ENCODE measurements at places on chromosomes 3 and 15. TPM values are rescaled to one million over a fixed set of nuclear protein-coding genes. Genes with fewer than 3 reads are reported as not detected.
A peak's percentile ranks its signal among the peaks of the same experiment; 100 is the strongest.

DNA sequence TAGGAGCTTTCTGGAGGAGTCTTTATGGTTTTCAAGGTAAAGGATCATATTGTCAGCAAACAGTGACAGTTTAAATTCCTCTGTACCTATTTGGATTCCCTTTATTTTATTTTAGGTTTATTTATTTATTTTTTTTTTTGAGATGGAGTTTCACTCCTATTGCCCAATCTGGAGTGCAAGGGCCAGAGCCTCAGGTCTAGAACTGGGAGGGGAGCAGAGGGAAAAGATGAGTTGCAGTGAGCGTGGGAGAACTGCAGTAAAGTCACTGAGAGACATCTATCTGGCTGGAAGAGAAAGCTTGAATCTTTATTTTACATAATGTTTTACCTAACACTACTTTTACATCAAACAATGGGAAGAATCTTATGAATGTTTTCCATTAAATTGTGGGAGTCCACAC, 49.5 kb upstream of the GK5 start:
- no peaks in the 10 kb centered on the region for H3K27me3 ChIP-seq
- H3K4me3 ChIP-seq = no peak overlapping the region
- no peak overlapping the region for H3K27ac ChIP-seq
- no peak for DNase-seq
- H3K36me3 ChIP-seq = no peaks in the 10 kb centered on the region
- H3K4me1 ChIP-seq = no peaks in the 10 kb centered on the region

- H3K36me3 ChIP-seq = no peaks in the 10 kb centered on the region
- no peaks in the 10 kb centered on the region for H3K4me1 ChIP-seq
- H3K27ac ChIP-seq = no peak overlapping the region
- DNase-seq = no peak
- no peaks in the 10 kb centered on the region for H3K27me3 ChIP-seq
Measured at GRCh38 chr15:25478313-25478712, 39.5 kb upstream of the UBE3A start.

DNA sequence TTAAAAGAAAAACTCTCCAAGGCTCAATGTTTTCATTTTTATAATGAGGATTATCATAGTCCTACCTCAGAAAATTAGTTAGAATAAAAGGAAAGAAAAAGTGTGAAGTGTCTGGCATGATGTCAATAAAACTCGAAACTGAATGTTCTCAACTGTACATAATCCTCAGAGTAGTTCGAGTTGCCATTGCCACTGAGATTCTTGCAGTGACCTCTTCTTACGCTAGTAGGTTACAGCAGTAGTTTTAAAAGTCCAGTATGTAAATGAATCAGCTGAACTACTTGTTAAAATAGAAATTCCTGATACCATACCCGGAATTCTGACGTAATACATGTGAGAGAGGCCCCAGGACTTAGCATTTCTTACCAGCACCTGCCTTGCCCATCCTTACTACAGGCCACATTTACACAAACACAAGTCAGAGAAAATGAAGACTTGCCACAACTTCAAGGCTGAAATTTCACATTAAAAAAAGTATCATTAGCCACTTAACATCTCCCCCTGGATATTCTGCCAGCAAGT, 502.6 kb downstream of the FGF12 start:
- no peak for DNase-seq
- no peak overlapping the region for H3K4me3 ChIP-seq
- H3K27ac ChIP-seq = no peak overlapping the region
- no peaks in the 10 kb centered on the region for H3K4me1 ChIP-seq

DNA sequence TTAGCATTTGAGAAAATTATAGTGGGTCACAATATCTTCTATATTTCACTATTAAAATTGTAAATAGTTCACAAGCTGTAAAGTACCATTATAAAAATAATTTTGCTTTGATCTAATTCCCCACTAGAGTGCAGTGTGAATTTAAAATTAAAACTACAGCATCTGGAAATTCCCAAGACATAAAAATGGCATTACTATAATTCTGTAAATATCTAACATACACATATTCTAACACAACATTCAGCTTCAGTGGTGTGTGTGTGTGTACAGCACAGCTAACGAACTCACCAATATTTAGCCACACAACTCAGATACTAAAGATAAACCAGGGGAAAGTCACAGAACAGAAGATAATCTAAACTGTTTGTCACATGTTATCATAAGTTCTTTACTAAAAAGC, 424.9 kb upstream of the ZNF385D start:
- no peak overlapping the region for H3K27ac ChIP-seq
- no peaks in the 10 kb centered on the region for H3K4me1 ChIP-seq
- no peak overlapping the region for H3K4me3 ChIP-seq
- DNase-seq = no peak
- no peaks in the 10 kb centered on the region for H3K27me3 ChIP-seq

- DNase-seq = no peak
- no peaks in the 10 kb centered on the region for H3K4me1 ChIP-seq
- H3K27ac ChIP-seq = no peak overlapping the region
- H3K27me3 ChIP-seq = no peaks in the 10 kb centered on the region
- no peaks in the 10 kb centered on the region for H3K36me3 ChIP-seq
Measured at GRCh38 chr3:5809586-5810246, 622.2 kb downstream of the EDEM1 start.

DNA sequence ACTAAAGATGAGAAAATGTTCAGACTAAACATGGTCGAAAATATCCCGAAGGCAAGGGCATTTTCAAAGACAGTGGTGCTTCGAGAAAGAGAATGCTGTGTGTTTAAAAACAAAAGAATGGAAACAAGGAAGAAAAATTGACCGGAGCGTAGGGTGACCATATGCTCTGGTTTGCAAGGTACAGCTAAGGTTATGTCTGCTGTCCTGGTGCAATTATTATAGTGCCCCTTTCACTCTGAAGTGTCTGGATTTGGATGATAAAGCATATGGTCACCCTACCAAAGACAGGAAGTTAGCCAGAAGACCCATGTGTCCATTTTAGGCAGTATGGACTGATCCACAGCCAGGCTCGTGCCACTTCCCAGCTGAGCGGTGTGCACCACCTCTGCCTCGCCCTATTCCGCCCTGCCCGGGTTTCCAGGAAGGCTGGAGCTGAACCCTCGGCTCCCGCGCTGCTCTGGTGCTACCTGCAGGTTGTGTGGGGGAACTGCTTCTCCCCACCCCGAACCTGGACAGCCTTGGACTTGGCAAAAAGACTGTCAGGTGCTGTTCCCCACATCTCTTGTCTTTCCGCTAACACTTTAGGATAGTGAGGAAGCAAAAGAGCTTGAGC, 25.2 kb downstream of the GOLGA6D start:
- peaks cover 20% of the 10 kb centered on the region for H3K27me3 ChIP-seq

NECTIN3 gene
- total RNA-seq = 0.16 TPM

DNA sequence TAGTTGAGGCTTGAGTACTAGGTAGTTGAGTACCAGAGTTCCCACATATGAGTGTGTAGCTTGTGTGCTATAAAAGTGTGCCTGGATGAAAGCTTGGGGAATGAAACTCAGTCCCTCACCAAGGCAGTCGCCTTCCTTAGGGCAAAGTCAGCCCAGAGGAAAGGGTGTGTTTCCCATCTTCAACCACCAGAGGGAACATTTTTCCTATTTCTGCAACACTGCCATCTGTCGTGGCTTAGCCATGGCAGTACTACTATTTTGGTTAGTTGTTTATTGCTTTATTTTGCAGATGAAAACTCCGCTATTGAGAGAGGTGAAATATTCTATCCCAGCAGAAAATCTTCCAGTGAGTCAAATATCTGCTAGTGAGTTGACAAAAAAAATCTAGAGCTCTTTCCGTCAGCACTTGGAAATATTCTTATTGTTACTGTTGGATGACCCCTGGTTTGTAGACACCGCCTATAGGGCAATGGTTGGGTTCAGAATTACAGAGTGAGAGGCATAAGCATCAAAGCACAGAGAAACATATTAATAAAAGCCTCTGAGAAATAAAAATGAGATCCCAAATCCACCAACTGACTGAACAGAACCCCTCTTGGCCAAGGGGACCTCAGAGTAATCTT, 239.9 kb downstream of the CPNE4 start:
- H3K27ac ChIP-seq = no peak overlapping the region
- H3K36me3 ChIP-seq = no peaks in the 10 kb centered on the region
- no peak overlapping the region for H3K4me3 ChIP-seq
- peaks cover 8% of the 10 kb centered on the region for H3K4me1 ChIP-seq
- H3K27me3 ChIP-seq = no peaks in the 10 kb centered on the region

- H3K4me3 ChIP-seq = no peak overlapping the region
- H3K36me3 ChIP-seq = no peaks in the 10 kb centered on the region
- no peak for DNase-seq
- H3K27me3 ChIP-seq = no peaks in the 10 kb centered on the region
- H3K27ac ChIP-seq = no peak overlapping the region
- H3K4me1 ChIP-seq = no peaks in the 10 kb centered on the region
Measured at GRCh38 chr3:190566043-190566933, 52.4 kb downstream of the IL1RAP start.

GRCh38 chr3:134751831-134752230, 43.2 kb upstream of the EPHB1 start:
- H3K4me1 ChIP-seq = no peaks in the 10 kb centered on the region
- H3K4me3 ChIP-seq = no peak overlapping the region
- no peak for DNase-seq
- no peak overlapping the region for H3K27ac ChIP-seq
- H3K27me3 ChIP-seq = no peaks in the 10 kb centered on the region

KBTBD13 gene
- 0.11 TPM for total RNA-seq

GRCh38 chr3:29649815-29650547, 369.1 kb downstream of the RBMS3 start:
- H3K4me3 ChIP-seq = no peak overlapping the region
- H3K36me3 ChIP-seq = no peaks in the 10 kb centered on the region
- no peak for DNase-seq
- H3K27me3 ChIP-seq = no peaks in the 10 kb centered on the region

GRCh38 chr3:149401212-149401925, 23.9 kb upstream of the TM4SF1 start:
- DNase-seq = no peak
- H3K27ac ChIP-seq = no peak overlapping the region
- no peaks in the 10 kb centered on the region for H3K4me1 ChIP-seq
- H3K27me3 ChIP-seq = no peaks in the 10 kb centered on the region
- H3K36me3 ChIP-seq = no peaks in the 10 kb centered on the region
- no peak overlapping the region for H3K4me3 ChIP-seq

GRCh38 chr3:148075771-148076716, 621.7 kb upstream of the AGTR1 start:
- H3K4me1 ChIP-seq = no peaks in the 10 kb centered on the region
- H3K36me3 ChIP-seq = no peaks in the 10 kb centered on the region
- H3K27ac ChIP-seq = no peak overlapping the region
- H3K27me3 ChIP-seq = no peaks in the 10 kb centered on the region

DNA sequence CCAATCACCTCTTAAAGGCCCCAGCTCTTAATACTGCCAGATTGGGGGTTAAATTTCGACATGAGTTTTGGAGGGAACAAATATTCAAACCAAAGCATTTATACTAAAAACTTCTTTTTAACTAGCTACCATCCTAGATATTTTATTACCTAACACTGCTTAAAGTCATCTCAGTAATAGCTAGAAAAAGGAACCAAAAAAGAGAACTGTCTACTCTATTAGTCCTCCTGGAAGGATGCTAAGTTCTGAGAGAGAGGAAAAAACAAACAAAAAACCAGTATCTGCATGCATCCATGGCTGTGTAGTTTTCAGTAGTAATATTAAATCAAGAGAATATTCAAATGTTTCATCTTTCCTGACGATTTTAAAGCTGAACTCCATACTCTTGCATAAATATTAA, 5.8 kb downstream of the CPOX start:
- peaks cover 4% of the 10 kb centered on the region for H3K4me1 ChIP-seq
- H3K27me3 ChIP-seq = no peaks in the 10 kb centered on the region
- no peak overlapping the region for H3K4me3 ChIP-seq
- peaks cover 63% of the 10 kb centered on the region for H3K36me3 ChIP-seq

- no peaks in the 10 kb centered on the region for H3K27me3 ChIP-seq
- DNase-seq = peak; percentile 98
- peaks cover 4% of the 10 kb centered on the region for H3K4me1 ChIP-seq
- H3K27ac ChIP-seq = peak within 1 kb of the TSS; percentile 94
Measured at GRCh38 chr3:9362731-9363530, at the start of gene THUMPD3. TSS of gene THUMPD3 (plus strand) at chr3:9363054. CDS start at chr3:9365069, 2,015 bp downstream.

CLDN18 gene
- 0.11 TPM for total RNA-seq

TM4SF1 gene
- total RNA-seq = 0.44 TPM

- DNase-seq = no peak
- no peaks in the 10 kb centered on the region for H3K4me1 ChIP-seq
- no peaks in the 10 kb centered on the region for H3K27me3 ChIP-seq
- H3K36me3 ChIP-seq = no peaks in the 10 kb centered on the region
- no peak overlapping the region for H3K27ac ChIP-seq
Measured at GRCh38 chr15:24683736-24684135, 8.2 kb downstream of the NPAP1 start.

DNA sequence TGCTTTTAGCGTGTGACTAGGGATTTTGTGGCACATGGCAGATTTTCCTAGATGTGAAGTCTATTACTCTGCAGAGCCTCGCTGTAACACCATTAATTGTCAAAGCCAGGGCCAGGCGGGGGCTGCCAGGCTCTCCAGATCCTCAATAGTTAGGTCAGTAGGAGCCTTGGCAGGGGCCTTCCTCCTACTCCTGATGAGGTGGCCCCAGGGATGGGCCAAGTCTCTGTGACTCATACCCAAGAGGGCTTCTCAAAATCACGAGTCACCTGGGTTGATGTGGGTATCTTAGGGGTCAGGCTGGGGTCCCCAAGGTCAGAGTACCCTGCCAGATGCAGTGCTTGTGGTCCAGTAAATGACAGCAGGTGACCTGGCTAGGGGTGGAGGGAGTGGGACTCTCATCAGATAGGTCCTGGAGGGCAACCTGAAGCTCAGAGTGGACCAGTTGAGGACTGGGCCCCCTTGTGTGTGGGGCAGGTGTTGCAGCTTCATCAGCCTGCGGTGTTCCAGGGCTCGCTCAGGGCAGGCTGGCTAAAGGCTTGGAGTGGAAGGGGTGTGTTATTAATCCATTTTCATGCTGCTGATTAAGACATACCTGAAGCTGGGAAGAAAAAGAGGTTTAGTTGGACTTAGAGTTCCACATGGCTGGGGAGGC, 88.5 kb upstream of the MYZAP start:
- peaks cover 48% of the 10 kb centered on the region for H3K27me3 ChIP-seq
- H3K27ac ChIP-seq = no peak overlapping the region
- H3K36me3 ChIP-seq = no peaks in the 10 kb centered on the region
- peak; percentile 61 for DNase-seq

CCDC9B gene
- total RNA-seq = 0.33 TPM

DNA sequence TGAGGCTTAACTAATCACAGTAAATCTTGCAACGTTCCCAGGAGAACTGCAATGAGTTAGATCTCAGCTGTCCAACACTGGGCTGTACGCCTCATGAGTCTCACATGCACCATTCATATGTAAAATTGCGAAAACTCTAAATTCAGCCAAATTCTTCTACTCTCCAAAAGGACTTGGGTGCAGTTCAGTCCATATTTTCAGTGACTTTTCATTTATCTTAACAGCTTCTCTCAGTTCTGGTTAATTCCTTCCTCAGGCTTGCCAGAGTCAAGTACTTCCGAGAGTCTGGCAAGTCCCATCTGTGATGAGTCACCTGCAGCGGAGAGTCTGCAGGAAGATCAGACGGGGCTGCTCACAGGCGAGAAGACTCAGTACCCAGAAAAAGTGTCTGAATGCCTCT, 11.5 kb downstream of the CCDC80 start:
- H3K4me3 ChIP-seq = no peak overlapping the region
- no peak overlapping the region for H3K27ac ChIP-seq
- H3K4me1 ChIP-seq = no peaks in the 10 kb centered on the region
- no peaks in the 10 kb centered on the region for H3K36me3 ChIP-seq

ARNT2 gene
- not detected for total RNA-seq

ANKRD63 gene
- total RNA-seq = 1.8 TPM
